Stimulated activated CD8-positive, alpha-beta memory T cell treated with anti-CD3 and anti-CD28 coated beads, Interleukin-4, amount 100 ng/mL, for 1 hour (primary cell): ENCODE measurements at places on chromosomes 2 and 18.

DNA sequence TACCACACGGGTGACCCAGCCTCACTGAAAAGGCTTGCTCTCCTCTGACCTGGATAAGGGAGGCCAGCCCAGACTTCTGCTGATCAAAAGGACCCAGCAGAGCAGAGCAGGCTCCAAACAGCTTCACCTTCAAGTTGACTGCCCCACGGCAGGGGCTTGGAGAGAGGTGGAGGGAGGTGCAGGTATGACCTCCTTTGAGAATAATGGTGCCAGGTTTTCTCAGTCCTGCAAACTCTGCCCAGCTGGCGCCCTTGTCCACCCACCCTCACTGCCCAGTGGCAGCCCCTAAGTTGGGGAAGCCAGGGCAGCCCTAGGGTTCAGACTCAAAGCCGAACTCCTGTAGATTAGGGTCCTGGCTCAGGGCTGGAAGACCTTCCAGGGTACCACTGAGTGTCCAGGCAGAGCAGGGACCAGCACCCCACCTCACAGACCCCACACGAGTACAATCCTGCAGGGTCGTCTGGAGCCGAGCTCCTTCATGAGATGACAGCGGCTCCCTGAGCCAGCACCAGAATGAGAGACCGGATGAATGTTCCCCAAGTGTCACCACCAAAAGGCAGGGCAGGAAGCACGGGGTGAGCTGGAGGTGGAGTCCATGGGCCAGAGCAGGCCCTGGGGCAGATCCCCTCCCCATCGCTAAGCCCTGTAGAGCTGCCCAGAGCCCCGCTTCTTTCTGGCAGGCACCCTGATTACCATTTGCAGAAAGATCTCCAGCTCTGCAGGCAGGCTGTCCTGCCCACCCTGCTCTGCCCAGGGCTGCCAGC is 3.6 kb upstream of the GPC1 start:
- no peak for DNase-seq

DNA sequence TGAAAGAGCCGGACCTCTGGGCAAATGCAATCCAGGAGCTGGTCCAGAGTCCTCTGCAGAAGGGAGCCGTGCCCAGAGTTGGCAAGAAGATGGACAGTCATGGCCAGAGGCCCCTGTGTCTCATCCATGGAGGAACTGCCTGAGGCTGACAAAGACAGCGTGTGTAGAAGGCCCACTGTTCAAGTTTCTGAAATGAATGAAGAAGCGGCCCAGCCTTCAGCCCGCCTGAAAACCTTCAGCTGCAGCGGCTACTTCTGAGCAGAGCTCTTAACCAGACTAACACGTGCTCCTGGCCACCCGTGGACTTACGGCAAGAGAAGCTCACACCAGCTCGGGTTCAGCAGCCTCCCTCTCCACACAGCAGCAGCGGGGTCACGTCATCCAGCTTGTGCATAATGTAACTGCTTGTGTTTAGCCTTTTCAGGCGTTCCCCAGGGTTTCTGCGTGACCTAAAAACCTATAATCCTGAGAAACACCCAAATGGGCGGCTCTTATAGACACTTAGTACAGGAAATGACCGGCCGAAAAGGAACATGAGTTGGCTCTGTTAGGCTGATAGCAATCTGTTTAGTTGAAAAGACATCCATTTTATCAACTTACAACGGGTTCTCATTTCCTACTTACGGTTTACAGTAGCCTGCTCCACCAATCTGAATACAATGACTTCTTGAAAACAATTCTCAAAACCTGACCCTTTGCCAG is at the start of gene FAM124B:
Gene FAM124B, minus strand, starts transcription at position 467 of the 702 bp plus-strand sequence. Its CDS starts 339 bp downstream, at position 128.
- DNase-seq, result no peak

DNA sequence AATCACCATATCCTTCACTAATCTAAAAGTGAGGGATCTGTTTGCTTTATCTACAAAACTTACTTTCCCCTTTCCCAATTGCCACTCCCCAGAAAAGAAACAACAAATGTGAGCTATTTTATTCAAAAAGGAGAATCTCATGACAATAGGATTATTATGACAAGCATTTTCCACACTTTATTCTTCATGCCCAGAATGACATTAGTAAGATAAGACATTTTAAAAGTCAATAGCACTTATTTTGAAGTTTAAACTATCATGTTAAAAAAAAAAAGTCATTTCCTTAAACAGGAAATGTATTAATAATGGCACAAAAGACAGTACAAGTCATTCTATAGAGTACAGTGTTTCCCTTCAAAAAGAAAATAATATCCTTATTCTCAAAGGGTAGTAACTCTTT is 58.8 kb upstream of the HNRNPA3 start:
- no peak for DNase-seq

GRCh38 chr2:23381084-23381483 is 3.9 kb upstream of the KLHL29 start:
- DNase-seq, result no peak

- no peak for DNase-seq
These were observed 57.2 kb upstream of the RNU4ATAC start for GRCh38 chr2:121473512-121473911.

DNA sequence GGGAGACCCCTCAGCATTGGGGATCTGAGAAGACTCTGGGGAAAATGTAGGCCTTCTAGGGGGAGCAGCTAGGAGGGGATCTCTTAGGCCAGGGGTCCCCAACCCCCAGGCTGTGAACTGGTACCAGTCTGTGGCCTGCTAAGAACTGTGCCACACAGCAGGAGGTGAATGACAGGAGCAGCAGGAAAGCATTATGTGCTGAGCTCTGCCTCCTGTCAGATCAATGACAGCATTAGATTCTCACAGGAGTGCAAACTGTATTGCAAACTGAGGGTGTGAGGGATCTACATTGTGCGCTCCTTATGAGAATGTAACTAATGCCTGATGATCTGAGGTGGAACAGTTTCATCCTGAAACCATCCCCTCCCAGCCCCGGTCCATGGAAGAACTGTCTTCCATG is 127.3 kb downstream of the SCG2 start:
- no peak for DNase-seq

DNA sequence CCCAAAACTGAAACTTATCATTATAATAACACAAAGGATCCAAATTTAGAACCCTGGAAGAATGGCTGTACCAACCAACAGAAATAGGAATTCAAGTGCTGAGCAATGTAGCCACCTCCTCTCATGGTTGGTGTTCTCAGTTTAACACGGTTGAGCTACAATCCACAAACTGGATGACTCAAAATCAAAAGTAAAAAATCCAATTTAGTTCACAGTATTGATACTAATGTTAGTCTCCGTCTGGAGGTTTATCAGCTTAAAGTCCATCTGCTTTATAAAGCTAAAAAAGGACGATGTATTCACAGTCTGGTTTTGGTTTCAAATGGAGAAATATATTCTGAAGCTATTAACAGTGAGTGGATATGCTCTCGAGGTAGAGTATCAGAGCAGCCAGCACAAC is 40.5 kb downstream of the CNTNAP5 start:
- DNase-seq, result no peak

DNA sequence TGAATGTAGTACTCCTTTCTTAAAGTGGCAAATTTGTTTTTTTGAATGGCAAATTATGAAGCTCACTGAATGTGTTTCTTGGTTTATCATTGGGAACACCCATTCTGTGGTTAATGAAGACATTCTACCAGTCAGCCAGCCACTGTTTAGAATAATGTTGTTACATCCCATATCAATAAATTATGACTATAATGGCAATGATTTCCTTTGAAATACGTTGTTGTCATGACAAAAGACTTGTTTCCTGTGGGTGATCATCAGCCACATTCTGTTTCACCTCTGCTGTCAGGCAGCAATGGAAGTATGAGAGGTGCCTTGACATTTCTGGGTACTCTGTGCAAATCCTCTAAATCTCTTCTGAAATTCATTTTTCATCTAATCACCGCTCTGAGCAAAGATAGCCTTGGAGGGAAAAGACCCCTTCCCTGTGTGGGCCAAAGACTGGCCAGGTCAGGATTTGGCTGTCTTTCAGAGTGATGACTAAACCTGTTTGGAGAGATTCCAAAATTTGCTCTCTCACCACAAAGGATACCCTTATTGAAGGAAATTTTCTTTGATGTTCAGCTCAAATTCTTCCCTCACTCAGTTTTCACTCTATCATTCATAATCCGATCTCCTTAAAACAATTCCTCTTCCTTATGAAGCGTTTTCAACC is 869.2 kb downstream of the BCL11A start:
- no peak for DNase-seq

- no peak for DNase-seq
These were observed 180.6 kb downstream of the CLIP4 start for GRCh38 chr2:29295845-29296244.

GRCh38 chr2:6067806-6068205 is 375.6 kb downstream of the SOX11 start:
- no peak for DNase-seq
